NCI-H1930 (cell line): ENCODE measurements at places on chromosomes 12 and 14.

DNA sequence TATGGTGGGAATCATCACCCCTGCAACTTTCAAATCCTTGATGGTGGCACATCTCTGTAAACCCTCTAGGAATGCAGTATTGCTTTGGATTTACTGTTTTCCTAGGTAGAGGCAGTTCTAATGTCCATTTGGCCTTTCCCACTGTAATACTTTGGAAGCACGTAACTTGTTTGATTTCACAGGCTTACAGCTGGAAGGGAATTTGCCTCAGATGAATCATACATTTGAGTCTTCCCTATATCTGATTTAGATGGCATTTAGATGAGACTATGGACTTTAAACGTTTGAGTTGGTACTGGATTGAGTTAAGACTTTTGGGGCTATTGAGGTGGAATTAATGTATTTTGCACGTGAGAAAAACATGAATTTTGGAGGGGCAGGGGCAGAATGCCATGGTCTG is 35.9 kb downstream of the DAAM1 start:
- no peak for DNase-seq

GRCh38 chr12:1830981-1831963 is 10.9 kb downstream of the LRTM2 start:
- DNase-seq = no peak

DNA sequence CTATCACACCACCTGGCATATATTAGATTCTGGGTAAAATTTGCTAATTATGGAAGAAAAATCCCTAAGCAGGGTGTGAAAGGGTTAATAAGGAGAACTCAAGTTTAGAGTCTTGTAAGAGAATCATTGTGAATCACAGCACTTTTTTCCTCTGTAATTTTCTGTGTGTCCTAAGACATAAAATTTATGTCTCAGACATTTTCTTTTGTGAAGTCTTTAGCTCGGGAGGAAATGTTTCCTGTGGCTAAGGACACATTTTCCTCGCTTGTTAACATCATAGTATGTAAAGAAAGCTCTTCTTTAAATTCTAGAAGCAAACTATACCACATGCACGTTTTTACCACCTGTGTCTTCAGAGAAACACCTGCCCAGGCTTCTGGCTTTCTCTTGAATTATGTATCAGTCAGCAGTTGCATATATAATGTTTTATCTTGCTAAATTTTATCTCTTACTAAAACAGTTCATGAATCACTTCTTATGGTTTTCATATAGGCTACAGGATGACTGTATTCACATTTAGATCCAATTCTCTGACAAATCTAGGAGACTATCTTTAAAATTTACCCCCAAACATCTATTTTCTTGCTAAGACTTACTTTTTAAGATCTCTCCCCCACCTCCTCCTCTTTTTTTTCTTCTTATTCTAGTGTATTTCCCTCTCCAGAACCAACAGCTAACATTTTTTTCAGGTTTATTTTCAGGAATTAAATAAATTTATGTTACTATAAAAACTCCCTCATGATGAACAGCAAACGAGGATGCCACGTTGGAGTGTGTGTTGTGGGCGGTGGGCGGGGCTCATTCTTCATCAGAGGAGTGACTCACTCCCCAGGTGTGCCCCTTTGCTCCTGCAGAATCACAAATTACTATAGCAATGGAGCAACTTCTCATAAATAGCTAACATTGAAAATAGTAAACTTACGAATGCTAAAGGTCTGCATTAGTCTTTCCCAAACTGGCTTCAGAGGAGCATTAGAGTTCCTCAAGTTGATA is 11.6 kb upstream of the CSRP2 start:
- no peak for DNase-seq

GRCh38 chr12:46354802-46355199 is 17.8 kb downstream of the SLC38A2 start:
- DNase-seq = no peak

- no peak for DNase-seq
These were observed 37.1 kb downstream of the P2RX4 start for GRCh38 chr12:121246893-121247557.

GRCh38 chr12:15546102-15546701 is 223.9 kb downstream of the PTPRO start:
- DNase-seq = no peak

DNA sequence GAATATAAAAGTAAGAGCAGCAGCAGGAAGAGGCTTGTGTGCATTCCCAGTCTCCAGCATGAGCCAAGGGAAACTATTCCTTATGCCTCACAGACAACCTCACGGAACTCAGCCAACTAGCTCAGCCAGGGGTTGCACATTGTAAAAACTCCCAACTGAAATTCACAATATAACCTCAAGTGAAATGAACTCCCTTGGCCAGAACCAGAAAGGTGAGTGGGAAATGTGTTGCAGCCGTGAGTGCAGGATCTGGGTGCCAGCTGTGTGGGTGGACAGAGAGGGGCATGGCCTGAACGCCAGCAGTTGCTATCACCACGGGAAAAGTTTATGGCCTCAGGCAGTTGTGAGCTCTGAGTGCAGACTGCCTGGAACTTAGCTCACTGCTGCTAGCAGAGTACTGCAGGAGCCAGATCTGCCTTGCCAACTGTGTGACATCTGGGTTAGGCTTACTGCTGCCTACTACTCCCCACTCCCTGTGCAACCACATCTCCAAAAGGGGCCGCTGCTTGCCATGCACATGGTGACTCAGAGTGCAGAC is 2.3 kb upstream of the CLEC1A start:
- no peak for DNase-seq

- no peak for DNase-seq
These were observed 41.1 kb upstream of the PCED1B start for GRCh38 chr12:47038270-47038748.

DNA sequence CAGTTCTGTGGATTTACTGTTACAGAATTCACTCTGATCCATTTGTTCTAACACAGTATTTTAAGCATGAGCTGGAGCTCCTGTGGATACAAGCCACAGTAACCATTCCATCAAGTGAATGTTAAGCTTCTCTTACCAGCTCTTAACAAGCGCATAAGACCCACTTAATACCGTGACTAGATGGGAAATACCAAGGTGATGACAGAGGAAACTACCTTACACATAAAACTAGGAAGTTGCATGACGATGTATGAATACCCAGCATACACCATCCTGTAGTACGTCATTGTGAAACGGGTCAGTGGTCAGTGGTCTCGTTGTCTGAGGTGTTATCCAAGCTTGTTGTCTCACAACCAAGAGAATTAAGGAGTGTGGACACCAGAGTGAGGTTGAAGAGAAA is 2.0 kb upstream of the GALC start:
- DNase-seq = no peak

- no peak for DNase-seq
These were observed 1031.9 kb upstream of the LRFN5 start for GRCh38 chr14:40574780-40575179.

- DNase-seq = no peak
These were observed 162.7 kb downstream of the ESRRB start for GRCh38 chr14:76538648-76539008.

DNA sequence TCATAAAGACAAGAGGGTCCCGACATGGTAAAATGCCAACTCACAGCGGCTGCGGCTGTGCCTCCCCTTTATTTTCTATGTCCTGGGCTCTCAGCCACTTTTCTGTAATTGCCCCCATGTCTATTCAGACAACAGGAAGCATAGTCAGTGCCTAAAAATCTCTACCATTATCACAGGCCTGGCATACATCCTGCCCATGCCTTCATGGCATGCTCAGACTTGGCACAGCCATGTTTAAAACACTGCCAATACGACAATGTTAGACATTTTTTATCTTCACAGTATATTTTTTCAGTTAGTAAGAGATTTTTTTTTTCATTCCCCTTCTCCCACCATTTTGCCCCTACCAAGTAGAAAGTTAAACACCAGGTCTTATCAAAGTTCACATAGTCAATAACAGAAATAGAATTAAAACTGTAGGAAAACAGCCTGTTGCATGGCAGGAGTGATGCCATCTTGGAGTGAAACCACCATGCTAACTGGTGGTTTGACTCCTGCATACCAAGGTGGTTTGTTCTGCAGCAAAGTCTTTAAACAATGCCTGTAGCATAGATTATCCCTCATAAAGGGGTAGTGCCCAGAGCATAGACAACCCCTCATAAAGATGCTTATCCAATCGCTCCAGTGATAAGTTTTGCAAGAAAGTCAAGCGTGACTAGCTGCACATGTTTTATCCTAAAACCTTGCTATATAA is 18.9 kb upstream of the CERS5 start:
- no peak for DNase-seq

DNA sequence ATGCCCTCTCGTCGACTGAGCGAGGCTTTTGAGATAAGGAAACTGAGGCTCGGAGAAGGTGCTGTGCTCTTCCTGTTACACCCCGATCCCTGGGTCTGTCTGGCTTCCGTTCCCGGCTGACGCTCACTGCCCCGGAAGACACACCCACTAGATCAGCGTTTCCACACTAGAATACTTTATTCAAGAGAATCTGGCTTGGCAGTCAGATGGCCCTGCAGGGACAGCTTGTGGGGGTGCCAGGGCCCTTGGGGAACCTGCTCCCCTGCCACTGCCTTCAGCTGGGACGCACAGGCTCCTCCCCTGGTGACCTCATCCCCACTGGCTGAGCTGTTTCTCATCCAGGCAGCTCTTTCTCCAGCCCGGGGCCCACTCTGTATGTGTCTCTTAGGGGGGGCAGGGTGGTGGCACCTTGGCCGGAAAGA is 13.7 kb downstream of the PGF start:
- DNase-seq = no peak
